ENCODE measurements at places on chromosomes 6 and 20.

DNA sequence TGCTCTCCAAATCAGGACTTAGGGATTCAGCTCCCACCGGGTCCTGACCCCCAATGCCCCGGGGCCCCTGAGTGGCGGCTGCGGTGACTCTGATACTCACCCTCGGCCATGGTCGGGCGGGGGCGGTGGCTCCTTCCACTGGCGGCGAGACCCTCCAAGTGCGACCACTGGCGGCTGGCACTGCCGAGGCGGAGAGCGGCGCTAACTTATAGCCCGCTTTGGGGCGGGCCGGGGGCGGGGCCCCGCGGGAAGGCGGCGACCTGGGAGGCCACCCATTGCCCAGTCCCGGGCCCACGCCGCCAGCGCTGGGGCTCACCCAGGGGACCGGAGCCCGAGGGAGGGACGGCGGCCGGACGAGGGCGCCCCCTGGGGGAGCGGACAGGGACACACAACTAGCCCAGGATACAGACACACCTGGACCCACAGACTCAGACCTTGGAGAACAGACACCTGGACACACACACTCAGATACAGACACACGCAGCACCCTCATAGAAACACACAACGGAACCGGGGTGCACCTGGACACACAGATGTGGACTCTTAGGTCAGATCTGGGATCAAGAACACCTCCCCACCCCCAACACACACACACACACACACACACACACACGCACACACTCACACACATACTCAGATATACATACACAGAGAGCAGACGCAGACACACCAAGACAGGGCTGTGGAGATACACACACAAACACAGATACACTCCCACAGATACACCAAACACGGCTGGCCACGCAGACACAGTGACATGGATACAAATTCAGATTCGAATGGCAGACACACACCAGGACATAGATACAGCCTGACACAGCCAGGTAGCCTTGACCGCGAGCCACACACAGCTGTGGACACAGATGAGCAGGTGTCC is at the start of gene TGM2:
Gene TGM2 (minus strand): TSS at position 182 of the 877 bp plus-strand sequence. CDS start 72 bp downstream, at position 110.
- no peak for DNase-seq

DNA sequence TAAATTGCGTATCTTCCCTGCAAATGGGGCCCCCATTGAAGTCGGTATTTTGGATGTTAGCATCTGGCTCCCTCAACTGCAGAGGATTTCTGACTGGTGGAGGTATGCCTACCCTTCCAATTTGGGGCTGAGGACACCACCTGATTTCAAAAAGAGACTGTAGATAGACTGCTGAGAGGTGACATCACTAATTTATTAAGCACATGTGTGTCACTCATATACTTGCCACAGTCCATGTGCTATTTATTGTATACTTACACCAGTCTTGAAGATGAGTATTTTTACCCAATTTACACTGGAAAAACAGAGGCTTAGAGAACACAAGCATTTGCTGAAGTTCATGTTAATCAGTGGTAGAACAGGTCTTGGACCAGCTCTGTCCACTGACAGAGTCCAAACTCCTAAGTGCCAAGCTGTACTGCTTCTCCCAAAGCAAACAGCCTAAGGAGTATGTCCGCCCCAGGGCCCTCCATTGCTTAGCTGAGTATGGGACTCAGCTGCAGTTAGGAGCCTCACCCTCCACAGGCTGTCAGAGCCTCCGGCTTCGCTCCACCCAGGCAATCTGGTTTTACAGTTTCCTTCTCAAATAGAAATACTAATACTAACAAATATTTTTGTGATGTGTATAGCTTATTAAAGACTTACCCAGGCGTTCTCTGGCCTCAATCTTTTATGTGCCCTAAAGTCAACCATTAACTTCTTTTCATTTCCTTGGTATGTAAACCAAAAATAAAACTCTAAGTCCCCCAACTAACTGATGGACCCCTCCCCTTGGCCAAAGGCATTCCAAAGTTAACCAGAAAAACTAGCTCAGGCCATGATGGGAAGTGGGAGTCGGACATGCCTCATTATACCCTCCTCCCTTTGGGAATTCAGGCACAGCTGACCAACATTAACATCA is 17.5 kb downstream of the RIN2 start:
- DNase-seq: no peak

DNA sequence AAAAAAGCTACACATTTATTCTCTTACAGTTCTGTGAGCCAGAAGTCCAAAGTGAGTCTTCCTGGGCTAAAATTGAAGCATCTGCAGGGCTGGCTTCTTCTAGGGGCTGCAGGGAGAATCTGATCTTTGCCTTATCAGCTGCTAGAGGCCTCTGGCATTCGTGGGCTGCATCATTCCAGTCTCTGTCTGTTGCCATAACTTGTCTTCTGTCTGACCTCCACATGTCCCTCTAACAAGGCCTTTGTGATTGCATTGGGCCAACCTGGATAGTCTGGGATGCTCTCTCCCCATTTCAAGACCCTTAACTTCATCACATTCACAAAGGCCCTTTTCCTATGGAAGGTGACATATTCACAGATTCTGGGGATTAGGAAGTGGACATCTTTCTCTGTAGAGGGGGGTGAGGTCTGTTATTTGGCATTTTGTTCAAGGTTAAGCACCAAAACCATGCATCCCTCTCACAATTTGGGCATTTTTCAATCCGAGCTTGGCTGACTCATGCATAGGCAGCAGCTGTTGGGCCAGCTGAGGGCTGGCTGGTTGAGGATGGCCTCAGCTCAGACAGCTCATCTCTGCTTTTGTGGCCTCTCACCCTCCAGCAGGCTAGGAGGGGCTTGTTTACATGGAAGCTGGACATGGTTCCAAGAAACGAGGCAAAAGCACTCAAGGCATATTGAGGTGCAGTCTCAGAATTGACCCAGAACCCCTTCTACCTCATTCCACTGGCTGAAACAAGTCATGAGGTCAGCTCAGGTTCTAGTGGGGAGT is 116.1 kb upstream of the NXT1 start:
- DNase-seq: no peak

DNA sequence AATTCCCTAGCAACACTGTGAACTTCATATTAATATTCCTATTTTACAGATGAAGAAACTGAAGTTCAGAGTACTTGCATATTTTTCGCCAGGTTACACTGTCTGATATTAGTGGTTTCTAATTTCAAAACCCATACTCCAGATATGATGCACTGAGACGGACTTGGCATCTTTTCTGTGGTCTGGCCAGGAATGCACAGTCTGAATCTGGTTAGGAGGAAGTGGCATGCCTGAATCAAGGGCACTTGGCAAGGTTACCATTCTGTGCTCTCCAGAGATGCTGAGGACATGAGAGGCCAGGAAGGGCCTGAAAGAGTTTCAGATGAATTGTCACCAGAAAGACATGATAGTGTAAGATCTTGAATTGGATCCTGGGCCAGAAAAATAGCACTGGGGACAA is 150.1 kb downstream of the HAO1 start:
- no peak for DNase-seq

DNA sequence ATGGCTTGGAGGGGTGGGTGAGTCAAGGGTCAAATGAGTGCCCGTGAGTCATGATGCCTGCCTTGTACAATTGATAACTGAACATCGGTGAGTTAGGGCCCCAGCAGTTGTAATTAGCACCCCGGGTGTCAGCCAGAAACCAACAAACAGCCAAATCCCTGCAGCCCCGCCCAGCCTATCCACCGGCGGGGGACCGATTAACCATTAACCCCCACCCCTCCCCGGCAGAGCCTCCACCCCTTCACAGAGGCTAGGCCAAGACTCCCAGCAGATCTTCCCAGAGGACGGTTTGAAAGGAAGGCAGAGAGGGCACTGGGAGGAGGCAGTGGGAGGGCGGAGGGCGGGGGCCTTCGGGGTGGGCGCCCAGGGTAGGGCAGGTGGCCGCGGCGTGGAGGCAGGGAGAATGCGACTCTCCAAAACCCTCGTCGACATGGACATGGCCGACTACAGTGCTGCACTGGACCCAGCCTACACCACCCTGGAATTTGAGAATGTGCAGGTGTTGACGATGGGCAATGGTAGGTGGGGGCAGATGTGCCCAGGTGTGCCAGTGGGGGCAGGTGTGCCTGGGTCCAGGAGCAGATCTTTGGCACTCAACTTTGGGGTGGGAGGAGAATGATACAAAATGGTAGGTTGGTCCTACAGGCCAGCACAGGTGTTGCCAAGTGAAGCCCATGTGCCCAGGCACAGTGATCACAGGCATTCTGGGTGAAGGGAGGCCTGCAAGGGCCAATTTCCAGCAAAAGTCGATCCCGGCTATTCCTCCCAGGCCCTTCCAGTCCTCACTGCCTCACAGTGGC is 45.7 kb downstream of the HNF4A start:
- no peak for DNase-seq

GRCh38 chr6:144935181-144935580 is 650.0 kb downstream of the UTRN start:
- no peak for DNase-seq

DNA sequence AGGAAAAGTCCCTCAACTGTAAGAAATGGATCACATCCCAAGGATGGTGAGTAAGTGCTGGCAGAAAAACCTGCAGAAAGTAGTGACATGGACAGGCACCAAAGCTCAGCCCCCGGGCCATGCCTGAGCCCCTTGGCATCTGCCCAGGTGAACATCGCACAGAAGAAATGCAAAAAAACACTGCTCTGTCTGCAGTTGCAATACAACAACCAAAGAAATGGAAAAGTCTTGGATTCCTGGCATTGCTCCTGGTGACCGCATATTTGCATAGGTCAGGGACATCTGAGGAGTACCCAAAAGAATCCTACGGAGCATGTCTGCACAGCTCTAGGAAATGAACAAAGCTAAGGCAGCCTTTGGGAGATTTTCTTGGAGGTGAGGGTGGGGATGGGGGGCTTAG is 63.1 kb upstream of the PTPRT start:
- no peak for DNase-seq

- DNase-seq: no peak
These were observed 129.7 kb upstream of the AKAP12 start for GRCh38 chr6:151109869-151110575.

DNA sequence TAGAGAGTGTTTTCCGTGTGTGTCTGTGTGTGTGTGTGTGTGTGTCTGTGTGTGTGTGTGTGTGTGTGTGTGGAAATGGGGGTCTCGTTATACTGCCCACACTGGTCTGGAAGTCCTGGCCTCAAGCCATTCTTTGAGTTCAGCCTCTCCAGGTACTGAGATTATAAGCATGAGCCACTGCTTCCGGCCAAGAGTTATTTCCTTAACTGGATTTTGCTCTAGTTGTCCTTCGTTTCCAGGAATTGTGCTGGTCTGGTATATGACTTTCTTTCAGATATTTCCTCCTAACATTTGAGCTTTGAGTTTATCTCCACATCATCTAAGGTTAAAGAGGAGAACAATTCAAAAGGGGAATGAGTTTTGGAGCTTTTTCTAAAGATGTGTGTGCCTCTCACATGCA is 124.8 kb downstream of the SH3BGRL2 start:
- no peak for DNase-seq

DNA sequence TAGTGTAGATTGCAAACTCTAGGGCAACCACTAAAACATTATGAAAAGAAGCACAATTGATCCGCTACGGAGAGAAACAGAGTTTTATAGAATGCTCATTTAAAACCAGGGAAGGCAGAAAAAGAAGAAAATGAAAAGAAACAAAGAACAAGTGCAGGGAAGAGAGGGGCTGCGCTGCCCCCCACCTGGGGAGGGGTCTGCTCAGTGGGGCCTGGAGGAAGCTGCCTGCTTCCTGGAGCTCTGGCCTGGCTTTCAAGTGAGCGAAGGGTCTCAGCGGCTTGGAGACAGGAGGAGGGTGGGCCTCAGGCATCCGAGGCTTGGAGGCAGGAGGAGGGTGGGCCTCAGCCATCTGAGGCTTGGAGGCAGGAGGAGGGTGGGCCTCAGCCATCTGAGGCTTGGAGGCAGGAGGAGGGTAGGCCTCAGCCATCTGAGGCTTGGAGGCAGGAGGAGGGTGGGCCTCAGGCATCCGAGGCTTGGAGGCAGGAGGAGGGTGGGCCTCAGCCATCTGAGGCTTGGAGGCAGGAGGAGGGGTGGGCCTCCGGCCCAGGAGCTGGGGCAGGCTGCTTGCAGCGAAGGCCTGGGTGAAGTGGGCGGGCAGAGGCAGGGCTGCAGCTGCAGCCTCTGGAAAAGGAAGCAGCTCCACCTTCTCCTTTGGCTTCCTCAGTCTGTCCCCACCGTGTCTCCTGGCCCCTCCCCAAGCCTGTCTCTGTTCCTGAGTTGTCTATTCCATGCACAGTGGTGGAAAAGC is 406.3 kb downstream of the TAF4 start:
- DNase-seq: no peak

- DNase-seq: no peak
These were observed 10.9 kb upstream of the NELFCD start for GRCh38 chr20:58970146-58970545.

DNA sequence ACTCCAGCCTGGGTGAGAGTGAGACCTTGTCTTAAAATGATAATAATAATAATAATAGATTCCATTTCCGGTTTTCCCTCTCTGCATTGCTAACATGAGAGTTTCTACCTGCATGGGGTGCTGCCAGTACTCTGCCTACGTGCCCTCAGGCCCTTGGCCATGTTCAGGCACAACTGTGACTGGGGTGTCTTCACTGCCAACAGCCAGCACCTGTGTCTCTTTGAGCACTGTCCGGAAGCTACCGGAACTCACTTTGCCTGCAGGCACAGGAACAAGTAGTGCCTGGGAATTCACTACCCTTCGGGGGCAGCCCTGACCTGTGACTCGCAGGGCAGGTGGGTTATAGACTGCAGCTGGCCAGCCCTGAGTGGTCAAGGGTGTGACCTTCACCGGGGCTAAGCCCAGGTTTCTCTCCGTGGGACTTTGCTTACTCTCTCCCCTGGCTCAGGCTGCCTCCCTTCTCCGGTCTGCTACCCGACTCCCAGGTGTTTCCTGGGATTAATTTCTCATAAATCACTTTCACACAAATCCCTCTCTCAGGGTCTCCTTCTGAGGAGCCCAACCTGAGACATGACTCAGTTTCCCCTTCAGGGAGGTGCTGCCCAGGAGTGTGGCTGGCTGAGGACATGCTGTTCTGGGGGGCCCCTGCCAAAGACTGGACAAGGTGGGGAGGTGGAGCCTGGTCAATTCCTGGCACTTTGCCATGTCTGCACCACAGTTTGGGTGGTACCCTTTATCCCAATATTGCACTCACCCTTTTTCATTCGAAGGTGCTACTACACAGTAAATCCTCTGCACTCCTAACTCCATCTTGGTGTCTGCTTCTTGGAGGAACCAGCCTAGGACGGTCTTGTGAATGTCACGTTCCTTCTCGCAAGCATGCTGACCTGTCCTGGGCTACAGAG is 79.5 kb upstream of the RALGAPA2 start:
- DNase-seq: no peak

DNA sequence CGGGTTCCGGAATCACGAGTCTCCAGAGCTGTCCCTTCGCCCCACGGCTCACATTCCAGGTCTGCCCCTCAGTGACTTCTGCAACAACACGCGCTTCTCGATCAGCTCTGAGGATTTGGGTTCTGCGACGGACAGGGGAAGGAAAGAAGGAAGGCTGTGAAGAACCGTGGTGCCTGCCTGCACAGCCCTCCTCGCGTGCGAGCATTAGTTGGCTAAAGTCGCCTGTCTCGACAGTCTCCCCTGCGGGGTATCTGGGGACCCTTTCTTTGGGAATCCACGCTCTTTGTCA is 23.1 kb downstream of the VPS52 start:
- no peak for DNase-seq

DNA sequence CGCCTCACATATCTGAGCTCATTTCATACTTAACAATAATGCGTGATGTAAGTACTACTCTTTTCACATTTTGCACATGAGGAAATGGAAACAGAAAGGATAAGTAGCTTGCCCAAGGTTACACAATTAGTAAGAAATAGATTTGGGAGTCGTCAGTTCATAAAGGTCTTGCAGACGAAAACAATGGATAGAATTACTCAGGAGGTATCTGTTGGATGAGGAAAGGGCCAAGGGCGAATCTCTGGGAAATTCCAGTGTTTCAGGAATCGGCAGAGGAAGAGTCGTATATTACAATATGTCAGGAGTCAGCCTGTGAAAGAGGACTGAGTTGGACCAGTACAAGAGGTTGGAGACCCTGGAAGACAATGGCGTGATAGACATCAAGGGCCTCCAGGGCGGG is 12.8 kb upstream of the EDN1 start:
- no peak for DNase-seq
